ENCODE measurements at places on chromosomes 13 and 19.

DNA sequence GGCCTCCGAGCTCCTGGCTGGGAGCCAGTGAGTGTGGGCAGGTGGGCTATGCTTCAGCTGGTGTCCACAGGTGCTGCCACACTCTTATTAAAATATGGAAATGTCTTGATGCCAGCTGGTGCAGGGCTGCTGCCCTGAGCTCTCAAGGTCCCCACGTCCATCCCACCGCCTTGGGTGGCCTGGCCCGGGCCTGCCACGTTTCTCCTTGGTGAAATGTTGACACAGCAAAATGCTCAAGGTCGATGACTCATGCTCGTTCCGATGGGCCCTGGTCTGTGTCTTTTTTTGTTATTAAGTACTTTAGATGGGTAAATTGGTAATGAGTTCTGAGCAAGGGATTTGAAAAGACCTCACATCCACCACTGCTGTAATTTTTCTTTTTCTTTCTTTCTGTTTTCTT is 524.7 kb downstream of the MYO16 start:
- no peak for DNase-seq

DNA sequence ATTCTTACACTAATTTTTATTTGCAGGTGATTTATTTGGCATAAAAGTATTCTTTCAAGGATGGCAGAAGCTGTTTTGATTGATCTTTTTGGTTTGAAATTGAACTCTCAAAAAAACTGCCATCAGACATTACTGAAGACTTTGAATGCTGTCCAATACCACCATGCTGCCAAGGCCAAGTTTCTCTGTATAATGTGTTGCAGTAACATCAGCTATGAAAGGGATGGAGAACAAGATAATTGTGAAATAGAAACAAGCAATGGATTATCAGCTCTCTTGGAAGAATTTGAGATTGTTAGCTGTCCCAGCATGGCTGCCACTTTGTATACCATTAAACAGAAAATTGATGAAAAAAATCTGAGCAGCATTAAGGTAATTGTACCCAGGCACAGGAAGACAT is 1.2 kb downstream of the LACC1 start:
- no peak for DNase-seq

- DNase-seq, result no peak
Measured at GRCh38 chr19:43229315-43229714, 23.9 kb upstream of the PSG4 start.

GRCh38 chr13:113184568-113185440 is 23.7 kb downstream of the PCID2 start:
- no peak for DNase-seq

GRCh38 chr13:40464337-40465014 is 202.0 kb downstream of the FOXO1 start:
- DNase-seq, result no peak

DNA sequence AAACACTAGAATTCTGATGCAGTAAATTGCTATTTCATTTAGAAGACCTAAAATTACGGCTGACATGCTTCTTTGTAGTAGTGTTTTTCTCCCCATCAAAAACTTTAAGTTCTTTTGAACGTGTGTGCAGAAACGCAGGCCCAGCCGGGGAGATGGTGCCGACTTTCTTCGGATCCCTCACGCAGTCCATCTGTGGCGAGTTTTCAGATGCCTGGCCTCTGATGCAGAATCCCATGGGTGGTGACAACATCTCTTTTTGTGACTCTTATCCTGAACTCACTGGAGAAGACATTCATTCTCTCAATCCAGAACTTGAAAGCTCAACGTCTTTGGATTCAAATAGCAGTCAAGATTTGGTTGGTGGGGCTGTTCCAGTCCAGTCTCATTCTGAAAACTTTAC is 98.3 kb downstream of the TNFRSF19 start:
- DNase-seq, result no peak

GRCh38 chr13:114173745-114174144 is 5.3 kb upstream of the CFAP97D2 start:
- no peak for DNase-seq

- no peak for DNase-seq
Measured at GRCh38 chr13:109408591-109409382, 377.6 kb downstream of the IRS2 start.

DNA sequence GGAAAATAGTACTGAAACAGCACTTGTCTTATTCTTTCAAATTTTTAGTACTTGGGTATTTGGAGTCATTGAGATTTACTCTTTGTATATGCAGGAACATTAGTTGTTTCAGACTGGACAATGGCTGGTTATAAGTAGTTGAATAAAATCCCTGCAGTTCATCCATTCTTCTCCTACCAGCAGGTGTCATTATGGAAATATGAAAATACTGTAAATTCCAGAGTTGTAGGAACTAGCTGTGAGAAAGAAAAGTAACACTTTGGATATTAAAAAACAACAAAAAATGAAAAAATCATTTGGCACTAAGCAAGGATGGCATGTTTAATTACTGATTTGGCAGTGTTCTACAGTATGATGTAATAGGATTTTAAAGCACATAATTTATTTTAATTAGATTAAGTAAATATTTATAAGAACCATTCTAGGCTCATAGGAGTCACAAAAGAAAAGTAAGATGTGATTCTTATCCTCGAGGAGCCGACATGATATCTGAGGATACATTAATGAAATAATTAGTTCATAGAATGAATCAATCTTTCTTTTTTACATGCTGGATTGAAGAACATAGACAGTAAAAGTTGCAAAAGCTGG is 155.3 kb downstream of the KCNRG start:
- DNase-seq, result no peak

DNA sequence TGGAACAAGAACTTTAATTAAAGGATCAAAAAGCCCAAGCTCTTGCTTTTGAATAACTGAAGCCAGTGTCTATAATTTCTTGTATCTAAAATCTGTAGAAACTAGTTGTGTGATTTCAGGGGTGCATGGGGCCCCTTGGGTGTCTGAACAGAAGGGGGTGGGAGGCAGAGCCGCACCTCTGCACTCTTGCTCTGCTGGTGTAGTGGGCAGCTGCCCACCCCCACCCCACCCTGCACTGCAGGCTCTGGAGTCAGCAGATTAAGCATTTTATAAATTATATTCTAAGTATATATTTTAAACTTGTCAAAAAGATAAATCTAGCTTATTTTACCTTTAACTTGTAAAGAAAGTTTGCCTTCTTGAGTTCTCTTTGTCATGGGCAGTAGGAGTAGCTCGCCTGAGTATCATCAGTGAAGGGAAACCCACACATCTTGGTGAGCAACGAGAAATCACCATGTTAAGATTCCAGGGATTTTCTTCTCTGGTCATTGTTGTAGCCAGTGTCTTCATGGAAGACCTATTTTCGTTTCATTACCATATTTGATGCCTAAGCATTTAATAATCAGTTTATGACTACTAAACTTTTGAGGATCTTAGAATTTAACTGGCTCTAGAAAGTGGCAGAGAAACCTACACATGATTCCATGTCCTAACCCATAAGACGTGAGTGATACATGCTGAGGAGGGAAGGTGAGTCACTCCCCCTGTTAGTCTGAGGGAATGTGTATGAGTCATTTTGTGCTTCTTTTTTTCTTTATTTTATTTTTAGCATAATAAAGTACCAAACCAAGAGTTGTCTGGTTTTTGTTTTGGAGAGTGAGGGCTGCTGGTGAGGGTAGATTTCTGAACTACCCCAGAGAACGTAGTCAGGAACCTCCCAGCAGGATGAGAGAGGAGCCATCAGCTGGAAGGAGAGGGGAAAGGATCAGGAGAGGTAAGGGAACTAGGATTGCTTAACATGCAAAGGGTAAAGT is 7.7 kb downstream of the UBE2L5 start:
- DNase-seq, result no peak

DNA sequence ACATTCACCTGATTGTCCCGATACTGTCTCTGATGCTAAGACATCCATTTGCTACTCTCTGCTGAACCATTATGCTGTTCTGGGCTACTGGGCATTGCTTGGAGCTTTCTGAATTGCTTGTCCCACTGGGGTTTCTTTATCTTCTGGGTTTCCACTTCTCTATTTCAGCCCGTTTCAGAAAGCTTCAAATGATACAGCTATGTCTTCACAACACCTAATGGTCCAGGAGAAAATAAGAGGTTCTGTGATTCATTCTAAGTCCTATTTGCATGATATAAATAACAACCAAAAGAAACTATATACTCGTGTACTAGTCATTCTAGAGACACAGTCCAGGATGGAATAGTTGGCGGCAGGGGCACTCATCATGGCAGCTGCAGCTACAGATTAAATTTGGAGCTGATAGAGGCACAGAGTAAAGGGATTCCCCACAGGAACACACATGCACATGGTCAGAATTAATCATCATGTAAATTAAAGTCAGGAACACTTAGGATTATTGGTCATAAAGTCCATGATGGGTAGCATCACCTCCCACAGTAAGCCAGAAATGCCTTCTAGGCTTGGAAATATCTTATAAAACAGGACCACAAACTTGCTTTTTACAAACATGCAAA is 33.3 kb upstream of the SCEL start:
- DNase-seq, result no peak

GRCh38 chr13:95752677-95753076 is 75.7 kb downstream of the DNAJC3 start:
- DNase-seq, result no peak

DNA sequence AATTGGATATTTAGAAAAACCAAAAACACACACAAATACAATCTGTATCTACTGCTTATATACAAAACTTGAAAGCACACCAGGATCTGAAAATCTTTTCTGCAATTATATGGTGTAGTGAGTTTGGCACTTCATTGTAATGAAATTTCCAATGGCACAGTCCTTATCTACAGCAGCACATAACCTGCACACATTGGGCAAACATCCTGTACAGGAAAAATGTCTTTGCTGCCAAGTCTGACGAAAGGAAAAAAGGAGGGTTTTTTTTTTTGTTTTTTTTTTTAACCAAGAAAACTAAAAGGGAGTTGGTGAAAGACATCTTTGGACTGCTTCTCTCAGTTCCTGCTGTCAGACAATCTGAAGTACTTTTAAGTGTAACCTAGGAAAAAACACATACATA is 107.8 kb downstream of the FOXO1 start:
- DNase-seq, result no peak

- DNase-seq, result no peak
Measured at GRCh38 chr13:38223089-38223488, 126.6 kb upstream of the UFM1 start.

DNA sequence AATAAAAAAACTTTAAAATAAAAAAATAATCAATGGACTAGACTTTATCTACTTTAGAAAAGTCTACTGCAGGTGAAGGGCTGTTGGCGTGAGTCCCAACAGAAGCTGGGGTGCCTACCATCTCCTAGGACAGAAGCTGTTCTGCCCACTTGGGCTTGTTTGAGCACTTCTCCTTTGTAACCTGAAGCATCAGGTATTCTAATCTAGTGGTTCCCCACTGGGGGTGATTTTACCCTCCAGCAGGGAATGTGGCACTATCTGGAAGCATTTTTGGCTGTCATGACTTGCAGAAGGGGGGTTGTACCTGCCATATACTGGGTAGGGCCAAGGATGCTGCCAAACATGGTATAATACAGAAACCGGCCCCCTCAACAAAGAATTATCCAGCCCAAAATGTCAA is 16.2 kb upstream of the DOCK9 start:
- no peak for DNase-seq

Data from T-helper 9 cell (primary cell).